Stimulated activated CD8-positive, alpha-beta memory T cell treated with anti-CD3 and anti-CD28 coated beads, Interleukin-15, amount 100 ng/mL, for 24 hours (primary cell): ENCODE measurements at places on chromosomes 11 and 22.

GRCh38 chr11:89436071-89436470, 55.1 kb downstream of the NOX4 start:
- no peak for DNase-seq

- no peak for DNase-seq
Measured at GRCh38 chr11:119204066-119204465, 2.1 kb upstream of the CBL start.

DNA sequence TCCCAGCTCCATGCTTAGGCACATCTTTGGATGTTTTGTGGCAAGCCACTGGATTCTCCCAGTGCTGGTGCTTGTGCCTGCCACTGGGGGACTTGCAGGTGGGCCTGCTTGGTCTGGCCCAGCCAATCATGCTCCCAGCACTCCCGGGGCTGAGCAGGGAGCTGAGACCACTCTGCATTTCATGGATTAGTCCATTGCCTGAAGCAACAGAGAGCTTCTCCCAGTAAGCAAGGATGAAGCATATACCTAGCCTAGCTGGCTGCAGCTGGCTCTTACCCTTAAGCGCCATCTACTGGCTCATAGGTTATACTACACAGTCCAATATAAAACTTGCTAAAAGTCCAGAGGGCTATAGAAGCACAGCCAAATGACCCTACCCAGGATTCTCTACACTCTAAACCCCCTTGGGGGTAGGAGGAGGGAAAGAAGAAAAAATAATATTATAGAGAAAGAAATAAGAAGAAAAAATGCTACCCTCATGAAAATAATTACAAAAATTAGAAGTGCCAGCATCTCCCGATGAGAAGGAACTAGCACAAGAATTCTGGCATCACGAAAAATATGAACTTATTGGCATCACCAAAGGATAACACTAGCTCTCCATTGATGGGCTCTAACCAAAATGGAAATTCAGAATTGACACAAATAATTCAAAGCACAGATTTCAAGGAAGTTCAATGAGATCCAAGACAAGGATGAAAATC, 275.3 kb downstream of the C11orf87 start:
- no peak for DNase-seq

DNA sequence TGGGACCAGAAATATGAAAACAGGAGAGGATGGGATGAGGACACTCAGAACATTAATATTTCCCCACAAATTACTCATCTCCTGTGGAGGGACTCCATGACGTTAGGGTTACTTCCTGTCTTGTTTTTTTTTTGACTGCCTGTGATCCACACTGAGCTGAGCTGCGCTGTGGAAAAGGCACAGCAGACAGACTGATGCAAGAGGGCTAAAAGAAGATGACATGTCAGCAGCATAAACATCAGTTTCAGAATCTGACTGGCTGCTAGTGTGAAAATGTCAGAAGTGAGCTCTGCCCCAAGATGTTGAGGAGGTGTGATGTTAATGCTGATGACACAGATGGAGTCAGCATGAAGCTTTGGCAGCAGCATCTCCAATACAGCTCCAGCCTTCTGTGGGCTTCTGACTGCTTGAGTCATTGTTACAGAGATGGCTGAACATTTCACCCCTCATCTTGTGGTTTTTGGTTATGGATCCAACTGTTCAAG, 286.8 kb downstream of the BLID start:
- no peak for DNase-seq

DNA sequence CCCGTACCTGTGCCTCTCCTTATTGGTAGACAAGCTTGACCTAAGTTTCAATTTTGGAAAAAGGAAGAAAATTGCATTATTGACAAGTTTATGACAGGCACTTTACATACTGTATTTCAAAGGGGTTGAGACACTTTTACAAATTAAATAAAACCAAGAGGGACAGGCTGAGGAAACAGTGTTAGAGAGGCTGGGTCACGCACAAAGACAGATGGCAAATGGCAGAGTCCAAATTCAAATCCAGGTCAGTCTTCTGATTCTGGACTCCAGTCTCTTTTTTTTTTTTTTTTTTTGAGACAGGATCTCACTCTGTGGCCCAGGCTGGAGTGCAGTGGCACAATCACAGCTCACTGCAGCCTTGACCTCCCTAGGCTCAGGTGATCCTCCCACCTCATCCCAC, 10.1 kb downstream of the TRIM66 start:
- DNase-seq = no peak
